ENCODE measurements at places on chromosomes 7 and 10. TPM values are rescaled to one million over a fixed set of nuclear protein-coding genes. Genes with fewer than 3 reads are reported as not detected.

- H3K27ac ChIP-seq, result no peak overlapping the region
- no peaks in the 10 kb centered on the region for H3K36me3 ChIP-seq
- H3K4me3 ChIP-seq, result no peak overlapping the region
Observed at GRCh38 chr10:128091636-128092210, 34.5 kb downstream of the MKI67 start.

DNA sequence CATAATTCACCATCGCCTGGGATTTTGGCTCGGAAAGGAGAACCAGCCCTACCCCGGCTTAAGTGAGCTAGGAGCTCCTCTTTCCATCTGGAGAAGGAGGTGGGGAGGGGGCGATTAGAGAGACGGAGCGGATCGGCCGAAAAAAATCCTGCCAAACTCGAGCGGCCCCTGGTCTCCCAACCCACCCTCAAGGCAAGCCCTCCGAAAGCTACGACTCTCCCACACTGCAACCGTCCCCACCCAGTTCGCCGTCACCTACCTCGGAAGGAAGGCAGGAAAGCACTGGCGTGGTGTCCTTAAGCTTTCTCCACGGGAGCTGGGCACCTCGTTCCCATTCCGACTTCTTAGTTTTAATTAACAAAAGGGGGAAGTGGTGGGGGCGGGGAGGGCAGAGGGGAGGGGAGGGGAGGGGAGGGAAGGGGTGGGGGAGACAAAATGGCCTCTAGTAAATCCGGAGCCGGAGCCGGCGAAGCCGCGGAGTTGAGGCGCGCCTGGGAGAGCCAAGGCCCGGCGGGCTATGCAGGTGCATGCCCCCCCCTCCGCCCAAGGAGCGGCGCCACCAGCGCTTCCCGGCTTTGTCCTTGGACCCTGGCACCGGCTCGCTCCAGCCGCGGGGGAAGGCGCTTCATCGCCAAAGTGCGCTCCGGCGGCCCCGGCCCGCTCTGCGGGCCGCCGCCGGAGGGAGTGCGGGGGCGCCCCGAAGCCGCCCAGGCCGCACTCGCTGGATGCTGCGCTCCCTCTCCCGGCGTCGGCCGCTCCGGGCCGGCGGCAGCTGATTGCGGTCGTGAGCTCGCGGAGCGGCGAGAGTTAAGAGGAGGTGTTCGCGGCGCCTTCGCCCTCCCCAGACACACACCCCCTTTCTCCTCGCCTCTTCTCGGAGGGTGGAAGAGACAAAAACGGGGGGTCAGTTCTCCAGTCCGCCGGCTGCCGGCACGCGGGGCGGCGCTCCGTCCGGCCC, at the start of gene LRRC4:
LRRC4 (minus strand) TSS at position 784 of the 958 bp plus-strand sequence. CDS start 797 bp downstream, outside the sequence.
- no peak within 1 kb of the TSS for H3K27ac ChIP-seq
- H3K36me3 ChIP-seq, result 0 out of 2 replicates have a peak, but pooled peaks cover 9% of the 10 kb centered on the region
- H3K4me3 ChIP-seq, result no peak within 1 kb of the TSS
- no peak for DNase-seq

DNA sequence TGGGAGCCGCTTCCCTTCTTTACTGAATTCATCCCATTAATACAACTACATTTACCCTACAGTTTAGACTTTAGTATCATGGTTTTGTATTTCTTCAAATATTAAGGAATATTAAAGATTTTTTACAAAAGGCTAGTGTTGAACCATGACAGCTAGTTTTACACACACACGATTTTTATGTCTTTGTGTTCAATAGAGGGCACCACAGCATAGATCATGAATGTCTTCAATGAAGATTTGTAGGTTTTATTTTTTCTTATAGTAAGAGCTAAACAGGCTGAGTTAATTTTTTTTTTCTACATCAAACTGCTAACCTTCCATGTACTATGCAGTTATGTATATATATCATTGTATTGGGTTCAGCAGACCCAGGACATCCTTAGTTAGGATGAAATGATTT, 76.9 kb downstream of the SNX10 start:
- peak; percentile 52 for DNase-seq
- H3K4me3 ChIP-seq, result no peak overlapping the region
- no peaks in the 10 kb centered on the region for H3K27me3 ChIP-seq
- H3K27ac ChIP-seq, result no peak overlapping the region
- H3K4me1 ChIP-seq, result peaks cover 4% of the 10 kb centered on the region

DNA sequence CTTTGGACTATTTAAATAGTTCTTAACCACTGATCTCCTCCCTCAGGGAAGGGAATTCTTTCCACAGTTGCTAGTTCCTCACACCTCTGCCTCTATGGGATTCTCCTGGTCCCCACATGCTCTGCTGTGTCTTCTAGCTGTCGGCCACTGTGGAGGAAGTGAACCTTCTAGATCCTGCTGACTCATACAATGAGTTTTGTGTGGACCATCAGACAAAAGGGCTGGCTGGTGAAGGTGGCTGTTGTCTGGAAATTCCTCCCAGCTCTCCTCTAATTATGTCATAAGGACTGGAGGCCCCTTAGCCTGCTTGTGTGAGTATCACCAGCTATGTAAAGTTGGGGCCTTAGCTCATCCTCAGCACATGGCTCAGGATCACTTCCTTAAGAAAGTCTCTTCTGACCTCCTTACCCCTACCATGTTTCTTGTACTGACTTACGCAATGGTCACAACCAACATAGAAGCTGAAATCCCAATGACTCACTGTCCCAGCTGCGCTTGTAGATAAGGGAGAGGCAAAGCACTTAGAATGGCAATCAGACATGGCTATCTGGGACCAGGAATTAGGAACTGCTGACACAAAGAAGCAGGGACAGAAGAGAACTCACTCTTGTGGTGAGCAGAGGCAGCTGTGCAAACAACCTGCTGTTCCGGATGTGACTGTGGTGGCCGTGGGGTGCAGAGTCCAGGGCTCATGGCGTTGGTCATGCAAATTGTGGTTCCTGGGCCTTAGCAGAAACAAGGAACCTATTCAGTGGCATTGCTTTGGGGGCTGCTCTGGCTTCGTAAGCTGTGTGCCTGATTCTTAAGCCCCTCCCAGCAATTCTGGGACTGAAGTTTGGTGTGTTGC, 2.5 kb upstream of the MACC1 start:
- peak overlapping the region; percentile 98 for H3K27ac ChIP-seq
- peaks cover 70% of the 10 kb centered on the region for H3K4me1 ChIP-seq
- peak; percentile 90 for DNase-seq
- no peaks in the 10 kb centered on the region for H3K36me3 ChIP-seq
- H3K4me3 ChIP-seq, result no peak overlapping the region

- no peak overlapping the region for H3K4me3 ChIP-seq
- H3K36me3 ChIP-seq, result no peaks in the 10 kb centered on the region
- no peaks in the 10 kb centered on the region for H3K27me3 ChIP-seq
Observed at GRCh38 chr7:14209896-14210484, 220.5 kb upstream of the ETV1 start.

- H3K4me1 ChIP-seq, result peaks cover 24% of the 10 kb centered on the region
- peak overlapping the region; percentile 63 for H3K4me3 ChIP-seq
- H3K36me3 ChIP-seq, result no peaks in the 10 kb centered on the region
- no peak overlapping the region for H3K27ac ChIP-seq
- peaks cover 11% of the 10 kb centered on the region for H3K27me3 ChIP-seq
Observed at GRCh38 chr10:44864051-44864450, 47.1 kb upstream of the TMEM72 start.

TMEM176B gene
- total RNA-seq, result not detected

GRCh38 chr7:17608114-17608833, 309.8 kb downstream of the AHR start:
- H3K27me3 ChIP-seq, result no peaks in the 10 kb centered on the region
- no peak overlapping the region for H3K27ac ChIP-seq
- peak; percentile 26 for DNase-seq
- no peaks in the 10 kb centered on the region for H3K36me3 ChIP-seq
- H3K4me1 ChIP-seq, result peaks cover 4% of the 10 kb centered on the region

MSMB gene
- total RNA-seq, result not detected
